A549 (cell line): ENCODE measurements at places on chromosomes 1 and 21.

DNA sequence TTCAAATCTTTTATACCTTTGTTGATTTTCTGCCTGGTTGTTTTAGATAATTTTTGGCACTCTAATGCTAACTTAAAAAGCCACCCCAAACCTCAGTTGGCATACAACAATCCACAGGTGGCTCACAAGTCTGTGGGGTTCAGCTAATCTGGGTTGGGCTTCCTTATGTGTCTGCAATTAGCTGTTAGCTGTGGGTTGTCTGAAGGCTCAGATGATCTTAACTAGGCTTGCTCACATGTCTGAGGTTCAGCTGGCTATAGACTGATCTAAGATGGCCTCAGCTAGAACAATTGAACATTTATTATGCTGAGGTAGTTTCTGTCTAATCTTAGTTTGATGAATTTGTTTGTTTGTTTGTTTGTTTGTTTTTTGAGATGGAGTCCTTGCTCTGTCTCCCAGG, 44.9 kb upstream of the ADAR start:
- no peak for DNase-seq

DNA sequence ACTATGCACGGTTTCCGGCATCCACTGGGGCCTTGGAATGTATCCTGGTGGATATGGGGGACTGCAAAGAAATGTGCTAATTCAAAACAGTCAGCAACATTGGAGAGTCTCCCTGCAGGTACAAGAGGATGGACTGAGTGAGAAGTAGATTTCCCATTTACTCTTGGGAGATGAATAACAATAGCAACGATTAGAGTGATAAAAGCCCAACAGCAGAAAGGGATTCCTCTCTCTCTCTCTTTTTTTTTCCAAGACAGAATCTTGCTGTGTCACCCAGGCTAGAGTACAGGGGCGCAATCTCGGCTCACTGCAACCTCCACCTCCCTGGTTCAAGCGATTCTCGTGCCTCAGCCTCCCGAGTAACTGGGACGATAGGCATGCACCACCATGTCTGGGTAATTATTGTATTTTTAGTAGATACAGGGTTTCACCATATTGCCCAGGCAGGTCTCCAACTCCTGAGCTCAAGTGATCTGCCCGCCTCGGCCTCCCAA, 5.0 kb upstream of the SHCBP1L start:
- no peak for DNase-seq

DNA sequence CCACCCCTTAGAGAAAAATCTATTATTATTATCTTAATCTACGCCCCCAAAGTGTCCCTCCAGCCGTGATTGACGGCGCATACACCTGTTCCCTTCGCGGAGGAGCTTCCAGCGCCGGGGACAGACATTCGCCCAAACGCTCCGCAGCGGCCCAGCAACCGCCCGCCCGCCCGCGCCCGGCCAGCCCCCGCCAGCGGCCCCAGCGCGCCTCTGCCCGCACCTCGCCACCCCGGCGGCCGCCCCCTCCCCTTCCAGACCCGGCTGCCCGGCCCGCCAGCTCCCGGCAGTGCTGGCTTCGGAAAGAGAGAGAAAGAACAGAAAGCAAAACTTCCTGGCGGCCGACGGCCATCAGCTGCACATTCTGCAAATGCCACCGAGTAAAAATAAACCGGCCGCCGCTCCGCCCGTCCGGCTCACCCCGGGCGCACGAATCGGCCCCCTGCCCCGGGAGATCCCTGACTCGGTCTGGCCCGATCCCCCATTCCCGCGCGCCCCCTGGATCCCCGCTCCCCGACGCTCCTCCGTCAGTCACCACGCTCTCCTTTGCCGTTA, 1.6 kb downstream of the CASZ1 start:
- DNase-seq, result peak; percentile 43

DNA sequence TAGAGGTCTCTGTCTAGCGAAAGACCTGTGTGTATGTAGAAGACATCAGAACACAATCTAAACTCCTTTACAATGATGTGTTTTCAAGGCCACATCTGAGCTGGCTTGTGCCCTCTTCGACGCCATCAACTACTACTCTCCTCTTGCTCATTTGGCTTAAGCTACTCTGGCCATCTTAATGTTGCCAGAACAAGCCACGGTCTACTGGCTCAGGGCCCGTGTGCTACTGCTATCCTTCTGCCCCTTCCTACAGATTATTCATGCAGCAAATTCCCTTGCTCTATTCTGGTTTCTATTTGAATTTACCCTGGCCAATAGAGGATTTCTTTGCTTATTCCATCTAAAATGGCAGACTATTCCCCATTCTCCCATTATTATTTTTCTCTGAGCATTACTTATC, 121.7 kb downstream of the ZZZ3 start:
- DNase-seq, result no peak

GRCh38 chr1:20871419-20871818, 84.3 kb upstream of the HP1BP3 start:
- DNase-seq, result peak; percentile 31
